CD4-positive, alpha-beta memory T cell (primary cell): ENCODE measurements at places on chromosomes 11 and 22.
A peak's percentile ranks its signal among the peaks of the same experiment; 100 is the strongest.

- no peak for DNase-seq
Observed at GRCh38 chr11:33291004-33291777, 34.0 kb downstream of the HIPK3 start.

GRCh38 chr22:38317122-38317994, at the start of gene CSNK1E:
Gene CSNK1E, minus strand, starts transcription at chr22:38317433. Its CDS starts 3,276 bp downstream, at chr22:38314157.
- peak; percentile 77 for DNase-seq

- peak; percentile 42 for DNase-seq
Observed at GRCh38 chr11:44110231-44110679, 14.8 kb downstream of the EXT2 start.

DNA sequence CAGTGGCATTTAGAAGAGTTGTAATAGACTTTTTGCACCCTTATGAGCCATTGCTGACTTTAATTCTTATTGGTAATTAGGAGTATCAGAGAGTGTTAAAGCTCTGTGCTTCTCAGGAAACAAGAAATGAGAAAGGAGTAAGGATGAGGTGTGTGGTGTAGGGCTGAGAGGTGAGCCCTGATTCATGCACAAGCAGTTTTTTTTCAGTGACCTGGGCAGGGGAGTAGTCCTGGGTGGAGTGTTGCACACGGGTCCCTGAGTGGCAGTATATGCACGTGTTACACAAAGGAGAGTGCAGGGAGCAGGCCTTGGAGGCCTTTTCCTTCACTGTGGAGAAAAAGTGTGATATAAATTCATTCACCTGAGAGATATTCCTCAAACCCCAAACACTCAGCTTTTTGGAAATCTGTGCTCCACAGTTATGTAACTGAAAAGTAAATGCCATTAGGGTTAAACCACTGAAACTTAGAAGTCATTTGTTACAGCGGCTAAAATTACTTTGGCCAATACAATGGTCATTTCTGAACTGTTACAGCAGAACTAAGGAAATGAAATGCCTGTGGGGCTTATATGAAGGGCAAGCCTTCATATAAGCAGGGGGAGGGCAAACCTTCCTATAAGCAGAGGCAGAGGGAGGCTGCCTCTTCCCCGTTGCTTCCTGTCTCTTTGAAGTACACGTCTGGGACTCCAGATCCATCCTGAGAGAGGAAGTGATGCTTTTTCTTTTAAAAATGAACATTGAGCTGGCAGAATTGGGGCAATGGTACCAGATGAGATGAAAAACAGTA, 62.6 kb upstream of the OLFML1 start:
- peak; percentile 6 for DNase-seq

DNA sequence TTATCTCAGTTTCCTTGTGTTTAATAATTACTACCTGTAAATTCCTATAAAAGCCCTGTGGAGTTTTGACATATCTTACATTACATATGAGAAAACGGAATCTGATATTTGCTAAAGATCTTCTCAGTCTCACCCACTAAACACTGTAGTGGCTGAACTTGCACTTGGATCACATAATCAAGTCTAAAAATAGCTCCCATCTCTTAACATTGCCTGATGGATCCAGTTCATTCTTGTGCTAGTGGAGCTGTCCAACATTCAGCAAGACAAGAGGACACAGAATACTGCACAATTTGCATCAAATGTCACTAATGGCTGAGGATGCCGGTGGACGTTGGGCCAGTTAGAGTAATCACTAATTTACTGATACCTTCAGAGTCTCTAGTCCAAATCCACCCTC, 569.9 kb upstream of the ANO5 start:
- DNase-seq, result no peak

- DNase-seq, result peak; percentile 60
Observed at GRCh38 chr22:49975543-49976389, 15.2 kb downstream of the PIM3 start.

GRCh38 chr11:103649401-103649895, 387.0 kb upstream of the DDI1 start:
- DNase-seq, result no peak

- DNase-seq, result no peak
Observed at GRCh38 chr11:73787051-73787642, 527 bp upstream of the MRPL48 start.

- DNase-seq, result no peak
Observed at GRCh38 chr11:124543554-124543953, at the start of gene OR8B12. Gene OR8B12, minus strand, starts transcription at chr11:124543654. Its CDS starts 0 bp downstream, at chr11:124543654.

DNA sequence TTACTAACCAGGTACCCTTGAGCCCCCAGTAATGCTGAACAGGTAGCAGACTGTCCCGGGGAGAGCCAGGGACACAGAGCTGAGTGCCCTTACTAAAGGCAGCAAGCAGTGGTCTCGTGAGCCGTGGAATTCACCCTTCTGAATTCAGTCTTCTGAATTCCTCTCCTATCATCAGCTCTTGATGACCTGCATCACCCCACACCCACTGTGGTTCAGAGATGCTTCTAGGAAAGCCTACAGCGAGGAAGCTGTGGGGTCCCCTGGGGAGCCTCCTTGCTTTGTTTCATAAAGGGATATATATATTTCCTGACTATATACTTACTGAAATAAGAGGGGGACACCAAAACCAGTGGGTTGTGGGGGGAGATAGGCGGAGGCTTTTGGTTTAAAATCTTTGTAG, 2.6 kb downstream of the SPATA19 start:
- no peak for DNase-seq

GRCh38 chr11:110526323-110526722, 96.6 kb downstream of the FDX1 start:
- no peak for DNase-seq

GRCh38 chr11:30310623-30311022, 12.3 kb upstream of the ARL14EP start:
- no peak for DNase-seq

GRCh38 chr11:133118563-133119268, 413.6 kb downstream of the OPCML start:
- no peak for DNase-seq

DNA sequence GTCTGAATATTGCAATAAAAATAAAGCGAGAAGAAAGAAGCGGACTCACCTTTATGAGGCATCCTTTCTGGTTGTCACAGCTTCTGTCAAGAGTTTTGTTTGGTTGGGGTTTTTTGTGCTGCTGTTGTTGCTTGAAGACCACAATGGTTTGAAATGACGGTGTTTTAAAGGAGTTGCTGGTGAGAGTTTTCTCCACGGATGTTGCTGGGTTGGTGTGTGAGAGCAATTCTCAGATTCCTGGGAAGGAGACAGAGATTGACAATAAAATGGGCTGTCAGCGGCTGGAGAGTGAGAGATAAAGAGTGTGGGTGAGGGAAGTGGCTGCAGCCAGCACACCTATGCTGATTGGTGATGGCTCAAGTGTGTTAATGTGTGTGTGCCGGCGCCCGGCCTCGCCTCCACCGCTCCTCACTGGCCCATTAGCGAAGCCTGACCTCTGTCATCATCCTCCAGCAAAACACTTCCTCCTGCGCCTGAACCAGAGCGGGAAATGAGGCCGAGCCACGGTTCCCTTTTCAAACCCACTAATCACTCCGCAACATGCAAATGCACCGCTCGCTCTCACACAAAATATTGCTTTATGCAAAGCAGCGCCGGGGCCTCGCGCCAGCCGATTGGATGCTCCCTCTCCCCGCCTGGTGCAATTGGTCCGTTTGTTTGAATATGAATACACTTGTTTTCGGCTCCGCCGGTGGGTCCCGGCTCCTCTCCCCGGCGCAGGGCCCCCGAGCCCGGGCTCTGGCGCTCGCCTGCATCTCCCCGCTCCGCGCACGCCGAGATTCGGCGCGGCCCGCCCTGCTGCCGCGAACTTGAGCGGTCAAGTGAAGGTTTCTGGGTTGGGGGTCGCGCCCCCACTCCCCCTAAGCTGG, at the start of gene PAX6:
Gene PAX6, minus strand, starts transcription at position 544 of the 869 bp plus-strand sequence. CDS start 4,911 bp downstream, outside the sequence.
- DNase-seq, result peak; percentile 43

DNA sequence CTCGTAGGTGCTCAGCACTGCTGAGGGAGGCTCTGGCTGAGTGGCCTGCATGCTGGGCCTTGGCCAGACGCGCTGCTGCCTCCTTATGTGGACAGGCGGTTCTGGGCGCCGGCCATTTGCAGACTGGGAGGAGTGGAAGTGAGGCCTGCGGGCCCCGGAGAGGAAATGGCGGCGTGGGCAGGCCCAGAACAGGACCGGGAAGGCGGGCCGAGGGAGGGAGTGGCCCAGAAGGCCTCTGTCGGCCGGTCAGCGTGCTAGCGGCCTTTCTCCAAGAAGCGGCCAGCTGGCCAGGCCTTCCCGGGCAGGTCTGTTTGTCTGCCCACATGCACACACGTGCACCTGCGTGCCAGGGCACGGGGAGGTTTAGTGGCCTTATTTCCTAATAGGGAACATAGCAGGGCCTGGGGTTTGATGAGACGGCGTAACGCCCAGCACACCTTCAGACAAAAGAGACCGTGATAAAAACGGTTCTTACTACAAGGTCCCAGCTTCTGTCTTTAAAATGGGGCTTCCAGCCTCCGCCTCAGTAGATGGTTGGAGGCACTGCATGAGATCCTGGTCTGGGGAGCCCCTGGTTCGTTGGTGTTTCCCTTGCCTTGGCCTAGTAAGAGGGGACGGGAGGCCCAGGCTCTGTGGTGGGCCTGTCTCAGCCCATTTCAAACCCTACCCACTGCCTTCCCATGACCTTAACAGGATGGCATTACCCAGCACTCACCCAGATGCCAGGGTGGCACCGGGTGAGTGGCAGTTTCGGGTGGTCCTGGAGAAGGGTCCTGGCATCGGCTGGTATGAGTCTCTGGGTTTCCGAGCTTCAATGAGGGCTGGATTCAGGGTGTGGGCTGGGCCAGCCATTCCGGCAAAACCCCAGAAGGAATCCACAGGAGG, 65.1 kb upstream of the PPARA start:
- DNase-seq, result no peak

DNA sequence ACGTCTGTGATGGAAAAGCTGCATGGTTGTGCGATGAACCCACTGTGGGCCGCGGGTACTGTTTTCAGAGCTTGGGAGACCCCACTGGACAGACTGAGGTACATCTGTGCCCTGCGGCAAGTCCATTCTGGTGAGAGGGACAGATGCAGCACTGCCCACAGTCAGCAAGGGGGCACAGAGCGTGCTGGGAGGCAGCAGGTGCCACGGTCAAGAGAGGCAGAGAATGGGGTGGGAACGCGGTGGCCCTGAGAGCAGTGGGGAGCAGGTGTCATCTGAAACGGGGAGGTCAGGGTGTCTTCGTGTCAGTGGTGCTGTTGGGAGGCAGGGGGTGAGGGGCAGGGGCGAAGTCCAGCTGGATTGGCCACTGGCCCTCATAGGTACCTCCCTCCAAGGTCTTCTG, 32.0 kb downstream of the TBC1D22A start:
- no peak for DNase-seq

GRCh38 chr11:50174975-50175374, 142.3 kb downstream of the OR4C45 start:
- no peak for DNase-seq

- no peak for DNase-seq
Observed at GRCh38 chr11:122861631-122862030, 20.9 kb upstream of the JHY start.

DNA sequence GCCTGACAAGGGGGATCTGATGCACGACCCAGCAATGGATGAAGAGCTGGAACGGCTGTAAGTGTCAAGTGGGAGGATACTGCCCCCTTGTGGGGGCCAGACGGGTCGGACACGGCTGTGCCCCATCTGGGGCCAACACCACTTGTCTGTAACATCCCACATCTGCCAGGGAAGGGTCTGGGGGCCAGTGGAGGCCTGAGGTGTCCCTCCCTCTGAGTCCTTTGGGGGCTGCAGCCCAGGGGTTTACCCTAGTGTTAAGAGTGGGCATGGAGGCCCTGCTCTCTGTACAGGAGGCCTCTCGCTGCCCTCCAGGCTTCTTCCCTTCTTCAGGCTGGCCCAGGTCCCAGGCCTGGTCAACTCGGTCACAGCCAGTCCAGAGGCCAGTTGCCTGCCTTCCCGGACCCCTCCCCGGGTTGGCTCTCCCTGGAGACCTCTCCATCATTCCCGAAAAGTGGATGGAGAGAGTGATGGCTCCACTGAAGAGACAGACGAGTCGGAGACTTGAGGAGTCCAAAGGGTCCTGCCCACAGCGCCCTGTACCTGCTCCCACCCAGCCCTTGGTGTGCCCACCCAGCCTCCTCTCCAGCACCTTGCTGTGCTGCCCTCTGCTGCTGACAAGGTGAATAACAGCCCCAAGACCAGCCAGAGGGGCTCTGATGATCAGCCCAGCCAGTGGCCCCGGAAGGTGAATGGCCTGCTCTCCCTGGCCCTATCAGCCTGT, 15.4 kb downstream of the ARFGAP2 start:
- DNase-seq, result peak; percentile 59

DNA sequence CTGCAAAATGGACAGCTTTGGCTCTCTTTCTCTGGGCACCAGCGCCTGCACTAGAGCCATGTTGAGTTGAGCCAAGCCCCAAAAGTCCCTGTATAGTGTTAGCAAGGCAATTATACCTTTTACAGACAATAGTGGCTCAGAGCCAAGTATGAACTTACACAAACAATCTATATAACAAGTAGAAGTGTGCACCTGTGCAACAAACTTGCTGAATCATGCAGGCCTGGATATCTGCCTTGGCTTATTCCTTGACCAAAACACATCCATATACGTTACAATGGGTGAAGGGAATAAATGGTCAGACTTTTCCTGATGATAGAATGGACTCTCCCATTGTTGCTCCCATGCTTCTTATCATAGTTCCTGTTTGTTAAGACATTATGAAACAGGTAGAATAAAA, 3.8 kb upstream of the OR52I2 start:
- DNase-seq, result no peak

DNA sequence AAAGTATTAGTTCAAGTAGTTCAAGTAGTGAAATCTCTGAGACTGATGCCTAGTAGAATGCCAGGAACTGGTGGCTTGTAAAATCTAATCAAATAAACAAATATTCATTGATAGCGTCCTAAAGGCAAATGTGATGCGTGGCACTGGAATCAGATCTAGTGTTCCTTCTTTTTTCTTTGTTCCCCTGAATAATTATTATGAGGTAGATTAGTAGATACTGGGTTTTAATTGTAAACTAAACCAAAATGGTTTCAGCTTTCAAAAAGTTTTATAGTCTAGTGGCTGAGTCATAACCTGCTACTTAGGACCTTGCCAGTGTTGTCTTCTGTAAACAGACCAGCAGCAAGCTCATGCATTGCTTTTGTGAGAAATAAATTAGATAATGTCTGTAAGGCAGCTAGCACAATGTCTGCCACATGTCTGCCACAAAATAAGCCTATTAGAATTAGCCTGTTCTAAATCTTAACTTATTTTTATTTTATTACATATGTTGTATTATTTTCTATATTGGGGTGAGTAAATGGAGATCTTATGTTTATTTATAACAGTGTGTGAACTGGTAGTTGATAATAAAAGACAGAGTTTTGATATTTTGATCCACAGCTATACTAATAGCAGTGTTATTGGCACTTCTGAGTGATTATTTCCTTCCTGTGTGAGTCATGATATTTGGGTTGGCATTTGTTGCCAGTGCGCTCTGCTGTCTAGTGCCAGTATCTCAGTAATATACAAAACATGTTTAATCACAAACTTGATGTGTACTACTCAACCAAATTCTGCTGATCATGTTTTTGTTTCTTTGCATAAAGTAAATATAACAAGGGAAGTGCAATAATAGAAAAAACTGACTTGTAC, 135.7 kb downstream of the TMEM135 start:
- DNase-seq, result no peak
